Calu3 (cell line): ENCODE measurements at places on chromosomes 4 and X.
A peak's percentile ranks its signal among the peaks of the same experiment; 100 is the strongest.

DNA sequence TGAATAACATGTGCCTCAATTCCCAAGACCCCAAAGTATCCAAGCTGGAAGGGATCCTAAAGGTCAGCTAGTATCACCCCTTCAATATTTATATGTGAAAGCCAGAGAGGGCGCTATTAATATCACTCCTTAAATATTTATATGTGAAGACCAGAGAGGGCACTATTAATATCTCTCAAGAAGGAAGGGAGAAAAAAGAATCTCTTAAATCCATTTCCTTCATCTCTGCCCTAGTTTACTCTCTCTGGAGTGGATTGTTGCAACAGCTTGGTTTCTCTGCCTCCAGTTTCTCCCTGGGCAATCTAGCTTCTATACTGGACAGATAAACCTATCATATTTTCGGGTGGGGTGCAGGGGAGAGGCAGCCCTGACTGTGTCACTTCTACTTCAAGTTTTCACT, 31.6 kb upstream of the MSN start:
- DNase-seq = no peak

GRCh38 chr4:27270435-27270834, 409.8 kb downstream of the STIM2 start:
- DNase-seq = peak; percentile 15

GRCh38 chr4:59818656-59819055, 1381.5 kb upstream of the ADGRL3 start:
- no peak for DNase-seq

GRCh38 chr4:152106113-152106763, 345.4 kb upstream of the GATB start:
- peak; percentile 22 for DNase-seq

DNA sequence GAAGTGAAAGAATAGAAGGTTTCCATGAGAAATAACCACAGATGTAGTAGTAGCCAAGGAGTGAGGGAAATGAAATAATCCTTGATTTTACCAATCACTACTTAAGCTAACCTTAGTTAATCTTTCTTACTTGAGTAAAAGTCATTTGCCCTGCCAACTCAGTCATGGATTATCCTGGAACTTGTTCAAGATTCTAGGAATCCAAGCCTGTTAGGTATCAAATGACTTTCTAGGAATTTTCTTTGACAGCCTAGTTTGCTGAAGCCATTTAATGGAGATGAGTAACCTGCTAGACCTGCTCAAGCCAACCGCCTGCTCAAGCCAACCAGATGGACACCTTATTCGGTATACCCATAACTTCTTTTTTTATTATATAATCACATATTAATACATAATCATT, 180.5 kb downstream of the KLHL13 start:
- no peak for DNase-seq
